ENCODE measurements at places on chromosomes 4 and X. TPM values are rescaled to one million over a fixed set of nuclear protein-coding genes. Genes with fewer than 3 reads are reported as not detected.

- no peak for DNase-seq
These were observed 26.7 kb downstream of the PNMA6E start for GRCh38 chrX:153374426-153374825.

- no peak for DNase-seq
These were observed 1.9 kb upstream of the TCEAL1 start for GRCh38 chrX:103626855-103627254.

PQBP1 gene
- 36.4 TPM for total RNA-seq

- DNase-seq = no peak
These were observed 216.4 kb downstream of the TECRL start for GRCh38 chr4:64192731-64193412.

- DNase-seq = no peak
These were observed 935.7 kb downstream of the RAPGEF2 start for GRCh38 chr4:160038615-160039014.

DNA sequence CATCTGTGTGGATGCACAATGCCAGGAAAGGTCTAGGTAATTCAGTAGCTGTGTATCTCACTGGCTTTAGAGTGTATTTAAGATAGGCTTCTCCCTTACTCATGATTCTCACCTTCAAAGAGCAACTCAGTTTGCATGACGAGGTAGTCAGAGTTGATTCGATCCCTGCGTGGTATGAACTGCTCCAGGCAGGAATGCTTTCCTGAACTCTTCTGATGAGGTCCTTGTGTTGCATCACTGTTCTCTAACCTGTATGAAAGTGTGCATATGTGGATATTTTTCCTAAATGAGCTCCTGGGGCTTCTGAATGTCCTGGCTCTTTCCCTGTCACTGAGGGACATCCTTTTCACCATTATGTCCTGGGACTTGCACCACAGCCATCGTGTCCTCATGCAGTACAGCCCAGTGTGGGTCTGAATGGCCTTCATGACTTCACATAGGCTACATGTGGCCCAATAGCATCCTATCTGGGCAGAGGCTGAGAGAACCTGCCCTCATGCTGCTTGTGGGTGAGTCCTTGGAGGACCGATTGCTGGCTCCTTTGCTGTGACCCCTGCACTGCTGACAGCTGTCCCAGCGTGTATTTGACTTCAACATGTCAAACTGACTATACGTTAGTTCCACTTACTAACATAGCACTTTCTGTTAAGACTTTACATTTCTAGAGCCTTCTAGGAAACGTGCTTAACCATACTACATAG is 65.3 kb upstream of the WDR1 start:
- no peak for DNase-seq

AVPR2 gene
- total RNA-seq = 0.46 TPM

DNA sequence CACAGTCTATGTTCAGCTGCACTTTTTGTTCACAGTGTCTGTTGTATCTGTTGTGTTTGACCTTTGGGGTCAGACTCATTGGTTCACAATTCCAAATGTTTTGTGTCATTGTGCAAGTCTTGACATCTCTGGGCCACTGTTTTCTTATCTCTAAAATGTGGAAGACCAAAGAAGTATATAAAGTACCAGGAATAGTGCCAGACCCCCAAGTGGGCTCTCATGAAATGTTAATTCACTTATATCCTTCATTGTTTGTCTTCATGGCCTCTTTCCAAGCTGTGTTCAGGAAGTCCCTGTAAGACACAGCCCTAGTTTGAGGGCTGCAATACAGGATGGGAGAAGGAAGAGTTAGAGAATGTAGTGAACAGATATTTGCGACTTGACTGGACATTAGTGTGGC is 468.3 kb upstream of the BOD1L1 start:
- DNase-seq = no peak

POU4F2 gene
- not detected for total RNA-seq

- DNase-seq = no peak
These were observed 195.3 kb downstream of the MAML3 start for GRCh38 chr4:139958739-139959098.

DNA sequence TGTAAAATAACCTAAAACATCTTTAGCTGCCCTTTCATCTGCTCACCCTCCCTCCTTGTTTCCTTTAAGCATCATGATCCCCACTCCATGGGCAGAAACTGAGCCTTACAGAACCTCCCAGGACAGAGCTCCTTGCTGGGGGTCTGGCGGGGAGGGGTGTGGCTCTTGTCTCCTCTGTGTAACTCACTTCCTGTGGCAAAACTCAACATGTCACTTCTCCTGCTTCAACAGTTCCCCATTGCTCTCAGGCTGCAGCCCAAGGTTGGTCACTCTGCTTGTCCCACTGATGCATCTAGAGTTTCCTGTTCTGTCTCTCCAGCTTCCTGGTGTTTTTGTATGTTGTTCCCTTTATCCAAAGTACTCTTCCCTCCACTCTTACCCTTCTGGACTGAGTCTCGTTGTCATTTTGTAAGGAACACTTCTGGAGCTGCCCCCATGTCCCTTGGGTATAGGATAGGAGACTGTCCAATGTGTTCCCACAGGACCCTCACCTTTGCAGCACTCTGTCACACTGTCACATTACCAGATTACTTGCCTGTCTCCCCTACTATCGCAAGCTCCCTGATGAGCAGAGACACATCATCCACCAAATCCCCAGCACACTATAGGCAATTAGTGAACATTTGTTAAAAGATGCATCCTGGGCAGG is 19.6 kb downstream of the TMEM31 start:
- DNase-seq = no peak

GRCh38 chr4:32745351-32745750 is 2025.2 kb downstream of the PCDH7 start:
- no peak for DNase-seq

DNA sequence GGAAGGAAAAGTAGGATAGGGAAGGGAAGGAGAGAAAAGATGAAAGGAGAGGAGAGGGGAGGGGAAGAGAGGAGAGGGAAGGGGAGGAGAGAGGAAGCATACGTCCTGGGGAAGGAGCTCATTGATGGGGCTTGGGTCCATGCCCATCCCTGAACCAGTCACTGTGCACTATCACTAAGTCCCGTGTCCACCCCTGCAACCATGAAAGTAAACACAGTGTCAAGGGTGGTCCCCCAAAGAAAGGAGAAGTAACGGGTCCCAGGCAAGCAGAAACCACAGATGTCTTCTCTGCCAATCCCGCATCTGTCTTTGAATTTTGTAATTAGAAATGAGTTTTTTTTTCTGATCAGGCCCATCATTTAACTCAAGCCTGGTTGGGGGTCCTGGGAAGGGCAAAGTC is 55.2 kb downstream of the LGI2 start:
- DNase-seq = no peak

GASK1B gene
- 1.4 TPM for total RNA-seq

GRCh38 chr4:22897520-22898108 is 204.9 kb downstream of the GBA3 start:
- DNase-seq = no peak

UCHL1 gene
- total RNA-seq = 3.7 TPM

- peak; percentile 4 for DNase-seq
These were observed 768 bp upstream of the CDKL5 start for GRCh38 chrX:18424482-18425198.

DNA sequence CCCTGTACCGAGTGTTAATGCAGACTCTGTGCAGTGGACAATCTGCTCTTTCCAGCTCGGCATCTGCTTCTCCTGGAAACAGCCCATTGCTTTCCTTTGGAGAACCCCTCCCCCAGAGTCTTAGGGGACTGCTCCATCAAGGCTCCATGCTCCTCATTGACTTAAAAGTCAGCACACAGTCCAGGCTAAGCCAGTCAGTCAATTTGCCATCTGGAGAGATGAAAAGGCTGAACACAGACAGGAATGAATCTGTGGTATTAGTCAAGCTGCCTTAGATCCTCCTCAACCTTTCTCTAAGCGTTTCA is 20.3 kb downstream of the ATP8A1 start:
- DNase-seq = no peak

- no peak for DNase-seq
These were observed 205.5 kb downstream of the PPP3CA start for GRCh38 chr4:101141855-101142254.

TCEAL8 gene
- total RNA-seq = 24.6 TPM

PHKA1 gene
- 5.3 TPM for total RNA-seq

GRCh38 chr4:55396308-55397125 is 760 bp downstream of the TMEM165 start:
- peak; percentile 79 for DNase-seq

GRCh38 chr4:101222156-101222845 is 125.0 kb downstream of the PPP3CA start:
- no peak for DNase-seq

ZCCHC18 gene
- 0.16 TPM for total RNA-seq

DNA sequence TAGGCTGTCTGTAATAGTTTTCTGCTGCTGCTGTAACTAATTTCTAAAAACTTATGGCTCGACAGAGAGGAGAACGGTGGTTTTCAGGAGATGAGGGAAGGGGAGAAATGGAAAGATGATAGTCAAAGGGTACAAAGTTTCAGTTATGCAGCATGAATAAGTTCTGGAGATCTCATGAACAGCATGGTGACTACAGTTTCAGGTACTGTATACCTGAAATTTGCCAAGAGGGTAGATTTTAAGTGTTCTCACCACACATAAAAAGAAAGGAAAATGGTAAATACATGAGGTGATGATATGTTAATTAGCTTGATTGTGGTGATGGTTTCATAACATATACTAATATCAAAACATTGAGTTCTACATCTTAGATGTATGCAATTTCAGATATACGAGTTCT is 34.9 kb downstream of the DRD5 start:
- no peak for DNase-seq

DNA sequence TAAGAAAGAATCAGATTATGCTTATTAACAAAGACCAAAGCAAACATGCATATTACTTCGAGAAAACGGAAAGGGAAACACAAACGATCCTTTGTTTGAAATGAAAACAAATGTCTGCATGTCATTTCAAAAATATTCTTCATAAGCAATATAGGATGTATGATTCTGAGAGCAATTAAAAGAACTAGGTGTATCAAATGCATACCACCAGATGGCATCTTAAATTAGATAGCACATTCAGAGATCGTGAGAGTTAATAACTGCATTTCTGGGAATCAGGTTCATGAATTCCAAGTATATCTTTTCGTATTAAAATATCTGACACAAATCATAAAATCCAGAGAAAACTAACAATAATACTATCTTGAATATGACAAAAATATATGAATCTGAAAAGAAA is 159.5 kb downstream of the PPP3CA start:
- DNase-seq = no peak

DNA sequence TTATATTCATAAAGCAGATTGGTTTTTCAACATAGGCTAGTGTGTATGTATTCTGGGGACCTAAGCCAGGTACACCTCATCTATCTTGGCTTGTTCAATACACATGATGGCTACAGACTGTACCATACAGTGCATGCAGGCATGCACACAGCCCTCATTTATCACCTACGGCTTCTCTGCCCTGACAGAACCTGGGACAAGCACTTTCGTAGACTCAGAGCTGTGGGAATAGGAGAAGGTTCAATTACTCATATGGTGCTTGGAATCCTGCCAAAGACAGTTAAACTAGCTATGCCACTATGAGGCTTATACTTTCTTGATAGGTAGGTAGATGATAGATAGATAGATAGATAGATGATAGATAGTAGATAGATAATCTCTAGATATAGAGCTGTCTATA is 457.2 kb downstream of the GALNTL6 start:
- no peak for DNase-seq

COL4A5 gene
- total RNA-seq = 0.58 TPM

NR0B1 gene
- total RNA-seq = 0.31 TPM

DNA sequence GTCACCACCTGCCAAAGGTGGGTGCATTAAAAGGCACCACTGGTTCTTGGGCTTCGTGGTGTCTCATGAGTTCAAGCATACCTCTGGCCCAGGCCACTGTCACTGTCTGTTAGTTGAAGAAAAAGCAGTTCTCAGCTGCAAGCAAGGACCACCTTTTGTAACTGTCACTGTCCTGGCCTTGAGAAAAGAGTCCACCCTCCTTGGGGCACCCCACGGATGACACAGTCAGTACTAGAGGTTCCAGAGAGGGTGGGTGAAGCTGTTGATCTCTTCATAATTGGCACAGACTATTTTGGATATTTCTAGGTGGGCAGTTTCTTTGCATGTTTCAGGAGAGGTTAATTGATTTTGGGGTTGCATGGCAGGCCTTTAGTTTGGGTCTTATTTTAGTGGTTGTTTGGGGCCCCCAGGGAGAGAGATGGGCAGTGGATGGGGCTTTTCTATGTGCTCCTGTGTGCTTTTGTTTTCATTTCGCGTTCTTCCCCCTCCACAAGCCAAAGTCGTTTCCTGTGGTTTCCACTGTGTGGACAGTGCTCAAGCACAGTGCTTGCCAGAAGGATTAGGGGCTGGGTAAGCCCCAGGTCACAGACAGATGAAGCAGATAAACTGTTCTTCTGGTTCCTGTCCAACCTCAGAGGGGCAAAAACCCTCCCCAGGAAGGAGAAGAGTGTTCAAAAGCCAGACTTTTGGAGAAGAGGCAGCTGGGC is 156.2 kb upstream of the PPP1R2C start:
- DNase-seq = no peak

Data from pancreas (tissue), 10 donors.